Mesangial cell (primary cell): ENCODE measurements at places on chromosomes 7 and 10. TPM values are rescaled to one million over a fixed set of nuclear protein-coding genes. Genes with fewer than 3 reads are reported as not detected.

Gene WAPL
- total RNA-seq, result 15.5 and 17.1 TPM in 2 replicates

Gene ACTR1A
- total RNA-seq, result 147 and 179 TPM in 2 replicates

Gene ANKRD30A
- total RNA-seq, result not detected in 2 replicates

Gene SPAM1
- not detected in 2 replicates for total RNA-seq

Gene NKX2-3
- not detected in 2 replicates for total RNA-seq

Gene TAS2R3
- 0.25 TPM in 1 of 2 replicates, not detected in the other for total RNA-seq

Gene MRPS17
- 8.3 and 8.9 TPM in 2 replicates for total RNA-seq

Gene CD36
- total RNA-seq, result 0.13 TPM in 1 of 2 replicates, not detected in the other

Gene DPYSL4
- 0.98 and 5.3 TPM in 2 replicates for total RNA-seq

Gene PPP1R3A
- total RNA-seq, result not detected in 2 replicates

Gene CNTNAP2
- 0.63 and 0.81 TPM in 2 replicates for total RNA-seq

Gene SORBS1
- 1.3 and 2.8 TPM in 2 replicates for total RNA-seq

Gene LDB3
- total RNA-seq, result under 0.01 and 0.13 TPM in 2 replicates

Gene ACBD7
- total RNA-seq, result 1.8 and 2.3 TPM in 2 replicates

Gene CALML5
- total RNA-seq, result not detected in 2 replicates

Gene SYT15B
- 2.6 and 5.7 TPM in 2 replicates for total RNA-seq

Gene NME8
- total RNA-seq, result not detected in 2 replicates

Gene CASD1
- total RNA-seq, result 6.4 and 8.6 TPM in 2 replicates

Gene NPSR1
- total RNA-seq, result not detected in 2 replicates

Gene DDIT4
- total RNA-seq, result 112 and 250 TPM in 2 replicates

Gene LRRTM3
- total RNA-seq, result not detected in 2 replicates

Gene ATOH7
- total RNA-seq, result 0.13 and 0.16 TPM in 2 replicates

Gene IDI2
- total RNA-seq, result not detected in 2 replicates

Gene KIF5B
- 45.8 and 73.7 TPM in 2 replicates for total RNA-seq

Gene GALNT17
- under 0.01 and 0.13 TPM in 2 replicates for total RNA-seq

Gene FGFR2
- total RNA-seq, result 0.16 and 6.8 TPM in 2 replicates

Gene RADIL
- total RNA-seq, result 0.63 and 1.3 TPM in 2 replicates

Gene ZPBP
- total RNA-seq, result not detected in 2 replicates

Gene GRM3
- not detected in 2 replicates for total RNA-seq

Gene CDC14C
- 0.13 TPM in 1 of 2 replicates, not detected in the other for total RNA-seq

Gene PUS7
- 10.1 and 19.7 TPM in 2 replicates for total RNA-seq

Gene CPN1
- total RNA-seq, result not detected in 2 replicates

Gene ERV3-1
- 4.7 and 7.9 TPM in 2 replicates for total RNA-seq

Gene CCDC3
- 0.63 and 0.98 TPM in 2 replicates for total RNA-seq

Gene NAT16
- total RNA-seq, result not detected in 2 replicates

Gene NKX1-2
- not detected in 2 replicates for total RNA-seq

Gene SLC16A12
- 2.8 and 4.4 TPM in 2 replicates for total RNA-seq

Gene AOAH
- total RNA-seq, result 0.38 and 0.49 TPM in 2 replicates

Gene ADO
- total RNA-seq, result 24.4 and 27.9 TPM in 2 replicates

Gene SPDYE16
- total RNA-seq, result not detected in 2 replicates

Gene STEAP1B
- total RNA-seq, result 0.13 and 0.65 TPM in 2 replicates

Gene ENKUR
- not detected in 2 replicates for total RNA-seq

Gene FZD1
- 5.9 and 15.8 TPM in 2 replicates for total RNA-seq

Gene SORCS3
- total RNA-seq, result 1.3 and 6.8 TPM in 2 replicates

Gene FAM131B
- 0.33 and 2.2 TPM in 2 replicates for total RNA-seq

Gene ARPC1A
- total RNA-seq, result 147 and 185 TPM in 2 replicates

Gene GPAM
- 4.6 and 5.1 TPM in 2 replicates for total RNA-seq

Gene DNAH11
- not detected in 2 replicates for total RNA-seq

Gene TLX1
- not detected in 2 replicates for total RNA-seq

Gene ZNF727
- not detected in 2 replicates for total RNA-seq

Gene GIMAP7
- not detected in 2 replicates for total RNA-seq
